ENCODE measurements at places on chromosomes 6 and 20.

- DNase-seq, result no peak
These were observed 32.9 kb downstream of the NUDT3 start for GRCh38 chr6:34359418-34360158.

GRCh38 chr6:155013457-155013876 lies 18.4 kb downstream of the TIAM2 start:
- DNase-seq, result no peak

GRCh38 chr6:27126046-27126814 lies 121.3 kb upstream of the PRSS16 start:
- DNase-seq, result no peak

GRCh38 chr20:47879771-47880170 lies 94.5 kb upstream of the SULF2 start:
- no peak for DNase-seq

DNA sequence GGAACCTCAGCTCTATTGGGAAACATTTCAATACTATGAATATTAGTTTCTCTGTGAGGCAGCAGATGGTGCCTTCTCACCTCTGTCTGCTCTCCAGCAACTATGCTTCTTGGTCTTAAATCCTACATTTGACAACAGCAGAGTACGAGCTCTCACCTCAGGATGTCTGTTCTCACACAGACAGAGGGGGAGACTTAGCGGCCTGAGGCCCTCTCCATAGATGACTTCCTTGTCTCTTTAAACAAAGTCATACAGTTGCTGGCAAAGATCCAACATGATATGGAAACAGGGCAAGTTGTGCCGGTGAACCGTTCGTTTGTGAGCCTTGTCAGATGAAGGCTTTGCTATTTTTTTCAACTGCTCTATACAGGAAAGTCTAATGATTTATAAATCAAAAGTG lies 43.7 kb upstream of the GABRR1 start:
- DNase-seq, result no peak

DNA sequence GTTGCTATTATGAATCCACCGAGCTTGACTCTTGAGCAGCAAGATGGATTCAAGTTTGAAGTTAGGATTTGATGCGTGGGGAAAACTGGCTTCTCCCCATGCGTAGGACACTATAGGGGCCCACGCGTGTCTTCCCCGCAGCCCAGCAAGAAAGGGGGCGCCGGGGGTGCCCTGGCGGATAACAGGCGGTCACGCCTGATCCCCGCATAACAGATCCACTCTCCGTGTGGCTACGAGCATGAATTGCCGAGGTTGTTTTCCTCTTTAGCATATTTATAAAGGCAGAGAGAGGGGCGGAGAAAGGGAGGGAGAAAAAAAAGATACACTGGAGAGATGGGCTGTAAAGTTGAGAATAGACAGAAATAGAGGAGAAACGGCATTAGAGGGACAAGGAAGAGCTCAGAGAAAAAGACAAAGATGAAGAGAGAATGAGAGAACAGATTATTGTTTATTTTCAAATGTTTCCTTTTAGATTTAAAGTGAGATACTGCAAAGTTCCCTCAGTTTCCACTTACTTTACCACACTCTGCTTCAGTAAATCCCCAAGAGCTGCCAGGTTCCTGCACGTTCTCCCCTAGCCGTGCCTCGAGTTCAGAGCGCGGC lies 32.0 kb downstream of the TFAP2A start:
- no peak for DNase-seq

DNA sequence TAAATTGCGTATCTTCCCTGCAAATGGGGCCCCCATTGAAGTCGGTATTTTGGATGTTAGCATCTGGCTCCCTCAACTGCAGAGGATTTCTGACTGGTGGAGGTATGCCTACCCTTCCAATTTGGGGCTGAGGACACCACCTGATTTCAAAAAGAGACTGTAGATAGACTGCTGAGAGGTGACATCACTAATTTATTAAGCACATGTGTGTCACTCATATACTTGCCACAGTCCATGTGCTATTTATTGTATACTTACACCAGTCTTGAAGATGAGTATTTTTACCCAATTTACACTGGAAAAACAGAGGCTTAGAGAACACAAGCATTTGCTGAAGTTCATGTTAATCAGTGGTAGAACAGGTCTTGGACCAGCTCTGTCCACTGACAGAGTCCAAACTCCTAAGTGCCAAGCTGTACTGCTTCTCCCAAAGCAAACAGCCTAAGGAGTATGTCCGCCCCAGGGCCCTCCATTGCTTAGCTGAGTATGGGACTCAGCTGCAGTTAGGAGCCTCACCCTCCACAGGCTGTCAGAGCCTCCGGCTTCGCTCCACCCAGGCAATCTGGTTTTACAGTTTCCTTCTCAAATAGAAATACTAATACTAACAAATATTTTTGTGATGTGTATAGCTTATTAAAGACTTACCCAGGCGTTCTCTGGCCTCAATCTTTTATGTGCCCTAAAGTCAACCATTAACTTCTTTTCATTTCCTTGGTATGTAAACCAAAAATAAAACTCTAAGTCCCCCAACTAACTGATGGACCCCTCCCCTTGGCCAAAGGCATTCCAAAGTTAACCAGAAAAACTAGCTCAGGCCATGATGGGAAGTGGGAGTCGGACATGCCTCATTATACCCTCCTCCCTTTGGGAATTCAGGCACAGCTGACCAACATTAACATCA lies 17.5 kb downstream of the RIN2 start:
- DNase-seq, result no peak

DNA sequence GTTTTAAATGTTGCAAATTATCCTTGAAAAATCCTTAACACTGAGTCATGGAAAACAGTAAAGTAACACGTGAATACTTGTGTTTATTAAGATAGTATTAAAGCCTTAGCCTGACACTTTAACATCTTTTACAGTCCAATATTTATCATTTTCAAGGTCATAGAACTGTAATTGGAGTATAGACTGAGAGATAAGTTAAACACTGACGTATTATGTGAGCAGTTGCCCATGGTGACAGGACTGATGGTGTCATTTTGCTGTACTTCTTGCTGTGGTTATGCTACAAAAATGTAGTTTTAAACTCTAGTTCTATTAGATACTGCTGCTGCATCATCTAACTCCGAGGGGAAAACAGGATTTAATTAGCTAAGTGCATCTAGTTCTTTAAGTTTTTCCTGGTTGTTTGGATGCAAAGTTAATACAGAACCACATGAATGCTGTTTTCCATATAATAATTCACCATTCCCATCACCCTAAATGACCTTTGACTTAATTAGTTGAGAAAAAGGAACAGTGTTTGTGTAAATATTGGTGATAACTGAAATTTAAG lies 37.8 kb downstream of the SLC2A12 start:
- DNase-seq, result no peak

DNA sequence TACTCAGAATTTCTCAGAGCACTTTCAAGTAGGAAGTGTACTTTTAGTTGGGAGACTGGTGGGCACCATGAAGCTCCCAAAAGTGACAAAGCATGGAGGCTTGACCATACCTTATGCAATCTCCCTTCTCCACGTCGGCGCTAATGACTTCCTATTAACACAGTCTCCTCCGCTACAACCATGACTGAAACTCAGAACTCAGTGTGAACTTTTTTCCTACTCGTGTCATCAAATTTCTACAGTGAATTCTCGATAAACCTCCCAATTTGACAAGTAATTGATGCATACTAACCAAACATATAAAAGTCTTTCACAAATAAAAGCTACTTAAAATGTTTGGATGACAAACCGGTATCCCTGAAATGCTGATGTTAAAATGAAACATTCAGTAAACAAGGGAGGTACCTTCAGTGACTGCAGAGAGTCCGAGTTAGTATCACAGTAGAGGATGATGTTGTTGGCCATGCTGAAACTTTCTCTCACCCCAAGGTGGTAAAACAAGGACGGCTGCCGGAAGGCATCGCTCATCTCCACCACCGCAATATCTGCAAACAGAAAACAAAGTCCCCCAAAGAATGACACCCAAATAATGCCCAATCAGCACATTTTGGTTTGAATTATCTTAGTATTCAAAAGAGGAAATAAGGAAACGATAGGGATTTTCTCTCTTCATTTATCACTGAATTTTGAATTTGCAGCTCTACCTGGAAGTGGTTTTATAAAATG lies 72.1 kb downstream of the MAP3K5 start:
- no peak for DNase-seq

- DNase-seq, result no peak
These were observed 865 bp downstream of the STK38 start for GRCh38 chr6:36546308-36546919.

GRCh38 chr6:125421836-125422235 lies 120.1 kb upstream of the HDDC2 start:
- DNase-seq, result no peak

DNA sequence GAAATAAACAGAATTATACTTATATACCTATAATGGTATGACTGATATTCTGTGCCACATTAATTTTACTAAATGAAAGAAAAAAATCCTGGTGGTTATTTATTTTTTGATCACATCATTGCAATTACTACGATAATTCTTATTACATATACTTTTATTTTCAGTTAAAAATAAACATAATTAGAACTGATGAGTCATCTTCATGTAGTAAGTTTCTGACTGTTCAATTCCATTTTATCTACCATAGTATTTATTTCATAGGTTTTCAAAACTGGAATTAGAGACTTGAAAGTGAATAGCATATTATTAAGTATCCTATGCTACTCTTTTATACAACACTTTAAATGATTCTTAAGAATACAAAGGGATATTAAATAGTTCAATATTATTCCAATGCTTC lies 80.3 kb downstream of the DTNBP1 start:
- no peak for DNase-seq

DNA sequence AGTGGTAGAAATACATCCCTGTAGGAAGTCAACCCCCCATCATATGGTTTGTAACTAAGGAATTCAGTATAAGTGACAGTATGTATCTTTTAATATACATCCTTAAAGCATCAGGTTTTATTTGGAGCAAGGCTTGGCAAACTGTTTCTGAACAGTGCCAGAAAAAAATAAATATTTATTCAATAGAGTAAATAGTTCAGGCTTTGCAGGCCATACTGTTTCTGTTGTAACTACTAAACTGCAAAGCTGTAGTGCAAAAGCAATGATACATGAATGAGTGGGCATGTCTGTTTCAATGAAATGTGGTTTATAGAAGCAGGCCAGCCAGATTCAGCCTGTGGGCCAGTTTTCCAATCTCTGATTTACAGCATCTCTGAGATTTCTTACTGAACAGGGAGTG lies 977 bp downstream of the MEI4 start:
- DNase-seq, result no peak

DNA sequence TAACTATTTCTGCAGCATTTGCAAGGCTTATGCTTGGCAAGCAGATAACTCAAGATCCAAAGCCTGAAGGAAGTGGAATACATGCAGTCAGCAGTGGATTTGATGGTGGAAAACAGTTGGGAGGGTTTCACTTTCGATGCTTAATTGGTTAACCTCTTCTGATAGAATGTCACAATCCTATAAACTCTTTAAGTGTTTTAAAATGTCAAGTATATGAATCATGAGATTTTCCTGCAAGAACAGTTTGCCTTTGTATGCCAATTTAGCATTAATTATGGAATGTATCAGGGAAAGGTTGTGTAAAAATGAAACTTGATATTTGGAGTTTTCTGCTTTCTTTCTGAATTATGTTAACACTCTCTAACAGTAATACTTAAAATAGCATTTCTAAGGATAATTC lies 36.6 kb downstream of the NKX2-4 start:
- DNase-seq, result no peak

GRCh38 chr6:14770572-14770971 lies 475.3 kb upstream of the JARID2 start:
- no peak for DNase-seq

DNA sequence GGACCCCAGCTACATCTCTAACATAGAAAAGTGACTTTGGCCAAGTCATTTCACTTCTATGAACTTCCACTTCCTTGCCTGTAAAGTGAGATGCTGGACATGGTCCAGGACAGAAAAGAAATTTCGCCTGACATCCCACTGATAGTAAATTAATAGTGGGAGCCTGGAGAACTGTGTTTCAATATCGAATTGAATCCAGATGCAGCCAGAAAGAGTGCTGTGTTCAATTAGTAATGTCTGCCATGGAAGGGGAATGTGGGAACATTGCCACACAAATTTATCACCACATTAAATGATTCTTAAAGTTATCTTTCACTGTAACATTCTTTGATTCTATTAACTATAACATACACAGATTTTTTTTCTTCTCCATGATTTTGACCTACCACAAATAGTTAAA lies 255.0 kb downstream of the HACE1 start:
- no peak for DNase-seq

GRCh38 chr6:6749702-6750491 lies 161.4 kb downstream of the LY86 start:
- DNase-seq, result no peak

- DNase-seq, result no peak
These were observed at the start of gene METTL24 for GRCh38 chr6:110357664-110358552. METTL24 (minus strand) TSS chr6:110358349; CDS start chr6:110358272, 77 bp downstream.

- no peak for DNase-seq
These were observed 199.3 kb upstream of the FLRT3 start for GRCh38 chr20:14536738-14537137.

DNA sequence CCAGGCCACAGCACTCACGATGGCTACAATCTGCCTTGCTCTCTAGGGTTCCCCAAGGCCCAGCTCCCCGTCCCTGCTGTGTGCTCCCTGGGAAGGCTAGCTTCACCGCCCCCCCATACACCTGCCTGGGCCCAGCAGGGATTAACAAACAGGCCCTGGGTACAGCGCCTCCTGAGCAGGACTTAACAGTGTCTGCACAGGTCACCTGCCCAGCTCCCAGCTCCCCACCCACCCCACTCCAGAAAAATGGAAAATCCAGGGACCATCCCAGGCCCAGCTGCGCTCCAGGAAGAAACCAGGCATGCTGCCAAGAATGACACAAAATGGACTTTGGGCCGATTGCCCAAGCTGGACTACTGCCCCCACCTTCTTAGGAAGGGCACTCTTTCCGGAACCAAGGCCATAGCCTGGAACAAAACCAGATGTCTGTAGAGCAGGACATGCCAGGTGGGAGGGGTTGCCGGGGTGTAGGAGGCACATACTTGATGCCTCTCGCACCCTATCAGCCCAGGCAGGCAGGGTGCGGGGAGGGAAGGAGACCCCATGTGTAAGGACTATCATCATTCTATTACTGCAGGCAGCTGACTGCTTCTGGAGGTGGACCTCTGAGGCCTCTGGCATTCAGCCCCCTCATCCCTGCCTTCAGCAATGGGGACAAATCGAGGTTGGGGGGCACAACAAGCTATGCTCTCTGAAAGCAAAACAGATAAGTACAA lies 104.9 kb downstream of the SNX5 start:
- DNase-seq, result no peak

DNA sequence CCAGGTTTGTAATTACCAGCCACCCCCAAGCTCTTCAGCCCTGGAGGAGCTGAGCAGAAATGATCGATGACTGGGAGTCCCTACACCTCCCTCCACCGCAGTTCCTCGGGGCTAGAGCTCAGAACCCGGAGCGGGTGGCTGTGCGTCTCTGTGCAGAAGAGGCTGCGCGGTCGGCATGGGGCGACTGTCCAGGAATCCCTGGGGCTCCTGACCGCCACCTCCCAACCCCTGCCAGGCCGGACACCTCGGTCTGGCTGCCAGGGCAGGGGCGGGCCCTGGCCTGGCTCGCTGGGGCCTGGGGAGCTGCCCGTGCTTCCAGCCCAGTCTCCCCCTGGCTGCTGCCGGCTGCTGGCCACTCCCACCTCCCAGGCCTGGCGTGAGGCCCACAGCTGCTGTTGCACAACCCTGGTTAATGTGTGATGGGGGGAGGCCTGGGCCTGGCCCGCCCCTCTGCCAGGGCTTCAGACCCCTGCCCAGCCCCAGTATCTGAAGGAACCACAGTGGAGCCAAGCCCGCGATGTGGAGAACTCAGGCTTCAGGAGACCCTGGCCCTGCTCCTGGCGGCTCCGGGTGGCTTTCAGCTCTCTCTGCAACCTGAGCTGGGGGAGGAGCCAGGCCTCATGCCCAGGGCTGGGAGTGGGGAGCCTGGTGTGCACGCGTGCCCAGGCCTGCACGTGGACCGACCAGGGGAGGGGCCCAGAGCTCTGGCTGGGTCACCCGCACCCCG lies 1.2 kb downstream of the SLC2A4RG start:
- DNase-seq, result no peak

All from activated T-helper 1 cell treated with Interleukin-2 at 50 U/mL for 16 hours (primary cell).